ENCODE measurements at places on chromosomes 2 and 18.

DNA sequence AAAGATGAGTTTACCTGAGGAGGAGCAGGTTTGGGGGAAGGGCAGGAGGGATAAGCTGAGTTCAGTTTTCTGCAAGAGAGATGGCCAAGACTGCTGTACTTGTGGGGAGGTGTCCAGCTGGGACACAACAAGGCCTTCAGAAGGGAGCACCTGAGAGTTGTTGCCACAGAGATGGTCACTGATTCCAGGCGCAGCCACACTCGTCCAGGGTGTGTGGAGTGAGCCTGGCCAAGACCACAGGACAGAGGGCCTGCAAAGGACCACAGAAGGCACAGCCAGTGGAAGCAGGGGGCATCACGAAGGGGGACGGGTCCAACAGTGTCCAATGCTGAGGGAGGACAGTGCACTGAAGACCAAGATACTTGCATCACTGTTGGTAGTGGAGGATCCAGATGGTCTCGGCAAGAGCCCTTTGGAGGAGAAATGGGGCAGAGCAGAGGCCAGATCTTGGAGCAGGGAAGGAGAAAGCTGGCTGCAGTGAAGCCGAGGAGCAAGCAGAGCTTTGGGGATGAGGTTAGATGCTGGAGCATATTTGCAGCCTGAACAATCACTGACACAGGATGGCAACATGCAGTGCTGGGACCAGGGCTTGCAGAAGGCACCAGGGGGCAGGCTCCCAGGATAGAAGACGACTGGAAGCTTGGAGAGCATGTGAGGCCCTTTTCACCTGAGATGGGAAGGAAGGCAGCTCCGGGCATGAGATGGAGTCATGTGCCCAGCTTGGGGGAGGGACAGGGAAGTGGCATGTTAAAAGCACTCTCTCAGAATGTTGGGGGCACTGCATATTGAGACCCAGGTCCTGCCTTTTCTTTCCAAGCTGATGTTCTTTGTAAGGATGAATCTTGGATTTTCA lies 214.0 kb downstream of the CYP26B1 start:
- DNase-seq = no peak

DNA sequence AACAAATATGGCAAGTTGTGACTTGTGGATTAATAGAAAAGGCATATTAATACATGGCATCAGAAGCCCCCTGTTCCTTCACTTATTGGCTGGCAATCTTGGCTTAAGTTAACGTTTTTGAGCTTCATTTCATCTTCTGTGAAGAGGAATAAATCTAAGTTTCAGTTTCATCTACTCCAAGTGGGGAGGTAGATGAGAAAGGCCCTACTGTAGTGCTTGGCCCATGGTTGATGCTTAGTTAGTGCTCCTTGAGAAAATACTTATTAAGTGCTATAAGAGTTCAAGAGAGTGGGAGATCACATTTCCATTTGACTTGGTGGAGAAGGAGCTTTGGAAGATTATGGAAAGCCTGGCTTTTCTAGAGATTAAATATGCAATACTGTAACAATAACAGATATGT lies 244.3 kb downstream of the BABAM2 start:
- DNase-seq = no peak

GRCh38 chr2:232026910-232027309 lies 65.4 kb downstream of the DIS3L2 start:
- DNase-seq = no peak

GRCh38 chr18:28793901-28794300 lies 617.0 kb upstream of the CDH2 start:
- DNase-seq = no peak

- no peak for DNase-seq
Observed at GRCh38 chr2:105858868-105859693, 114.4 kb downstream of the NCK2 start.

- no peak for DNase-seq
Observed at GRCh38 chr2:37262522-37262921, 31.1 kb downstream of the NDUFAF7 start.

GRCh38 chr2:190664240-190664639 lies 15.4 kb downstream of the NAB1 start:
- DNase-seq = no peak

- DNase-seq = no peak
Observed at GRCh38 chr18:45197526-45197970, 417.7 kb upstream of the SLC14A2 start.

GRCh38 chr2:74428675-74429074 lies 7.1 kb downstream of the WDR54 start:
- DNase-seq = no peak

GRCh38 chr2:221833966-221834365 lies 261.9 kb upstream of the EPHA4 start:
- no peak for DNase-seq

GRCh38 chr2:197182668-197183067 lies 127.9 kb downstream of the ANKRD44 start:
- DNase-seq = no peak

GRCh38 chr2:60992985-60993392 lies 24.5 kb upstream of the PEX13 start:
- DNase-seq = no peak

DNA sequence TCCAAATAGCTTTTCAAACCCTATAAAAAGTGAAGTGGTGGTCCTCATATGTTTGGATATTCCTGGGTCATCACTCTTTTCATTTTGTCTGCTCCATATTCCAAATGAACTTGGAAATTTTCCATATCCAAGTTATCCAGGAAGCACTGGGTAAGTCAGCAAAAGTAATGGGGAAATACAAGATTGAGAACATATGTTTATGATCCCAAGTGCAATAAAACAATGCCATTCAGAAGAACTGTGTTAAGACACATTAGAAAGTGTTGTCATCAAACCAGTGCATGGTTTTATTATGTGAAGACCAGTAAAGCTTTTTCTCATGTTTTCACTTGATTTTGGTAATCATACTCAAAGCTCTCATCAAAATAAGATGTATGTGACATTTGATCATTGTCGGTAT lies 363.4 kb downstream of the RPRM start:
- no peak for DNase-seq

DNA sequence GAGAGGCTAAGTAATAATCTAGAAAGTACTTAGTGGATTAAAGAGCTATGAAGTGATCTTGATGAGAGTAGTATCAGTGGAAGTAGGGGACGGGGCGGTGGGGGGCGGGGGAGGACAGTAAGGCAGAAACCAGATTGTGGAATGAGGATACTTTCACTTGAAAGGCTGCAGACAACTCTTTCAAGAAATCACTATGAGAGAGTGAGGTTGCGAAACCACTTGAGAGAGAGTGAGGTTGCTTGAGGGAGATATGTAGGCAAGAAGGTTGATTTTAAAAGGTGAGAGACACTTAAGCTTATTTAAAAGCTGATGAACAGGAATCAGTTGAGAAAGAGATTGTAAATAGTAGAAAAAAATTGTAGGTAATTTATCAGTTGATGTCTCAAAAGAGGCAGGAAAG lies 3.8 kb downstream of the ZNF397 start:
- no peak for DNase-seq

GRCh38 chr2:176121190-176122051 lies 1.1 kb upstream of the HOXD9 start:
- no peak for DNase-seq

GRCh38 chr18:35694808-35695207 lies 113.3 kb downstream of the GALNT1 start:
- DNase-seq = no peak

Data from NCI-H1092 (cell line).